ENCODE measurements at places on chromosomes 2 and 18. TPM values are rescaled to one million over a fixed set of nuclear protein-coding genes. Genes with fewer than 3 reads are reported as not detected.
A peak's percentile ranks its signal among the peaks of the same experiment; 100 is the strongest.

DNA sequence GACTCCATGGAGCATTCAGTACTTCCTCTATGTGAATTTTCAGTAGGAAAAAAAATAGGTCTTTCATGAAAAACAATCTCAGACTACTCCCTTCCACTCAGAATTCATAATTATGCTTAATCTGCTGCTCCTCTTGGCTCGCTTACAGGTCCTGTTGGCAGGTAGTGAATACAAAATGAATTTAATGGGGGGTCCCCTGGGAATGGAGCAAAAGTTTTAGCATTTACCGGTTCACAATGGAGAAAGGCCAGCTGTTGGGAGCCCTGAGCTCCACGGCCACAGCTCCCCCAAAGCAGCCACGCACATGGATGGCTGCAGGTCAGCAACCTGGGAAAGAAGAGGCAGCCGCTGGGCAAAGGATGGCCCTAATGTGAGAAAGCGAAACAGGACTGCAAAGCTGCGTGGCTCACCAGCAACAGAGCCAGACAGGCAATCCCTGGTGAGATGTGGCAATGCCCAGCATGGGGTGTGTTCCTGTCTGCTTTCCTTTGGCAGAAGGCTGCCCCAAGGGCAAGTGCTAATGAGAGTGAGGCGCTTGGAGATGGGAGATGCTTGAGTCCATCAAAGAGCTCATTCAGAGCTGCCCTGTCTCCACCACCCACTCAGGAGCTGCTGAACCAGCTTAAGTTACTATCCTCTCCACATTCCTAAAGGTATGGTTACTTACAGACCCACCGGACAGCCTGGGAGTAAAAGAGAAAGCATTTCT, 447.4 kb downstream of the EPHA4 start:
- no peak overlapping the region for H3K27ac ChIP-seq
- no peak overlapping the region for H3K4me3 ChIP-seq
- H3K27me3 ChIP-seq = no peaks in the 10 kb centered on the region
- H3K4me1 ChIP-seq = peaks cover 6% of the 10 kb centered on the region
- no peaks in the 10 kb centered on the region for H3K36me3 ChIP-seq

- peaks cover 26% of the 10 kb centered on the region for H3K4me1 ChIP-seq
- no peak overlapping the region for H3K4me3 ChIP-seq
- no peak overlapping the region for H3K27ac ChIP-seq
Measured at GRCh38 chr18:44954257-44954656, 273.6 kb downstream of the SETBP1 start.

GRCh38 chr2:33498291-33498956, 22.0 kb downstream of the RASGRP3 start:
- H3K4me1 ChIP-seq = peaks cover 42% of the 10 kb centered on the region
- DNase-seq = no peak
- H3K27me3 ChIP-seq = no peaks in the 10 kb centered on the region
- H3K4me3 ChIP-seq = no peak overlapping the region

Gene ZNF385B
- 0.25 TPM for total RNA-seq

DNA sequence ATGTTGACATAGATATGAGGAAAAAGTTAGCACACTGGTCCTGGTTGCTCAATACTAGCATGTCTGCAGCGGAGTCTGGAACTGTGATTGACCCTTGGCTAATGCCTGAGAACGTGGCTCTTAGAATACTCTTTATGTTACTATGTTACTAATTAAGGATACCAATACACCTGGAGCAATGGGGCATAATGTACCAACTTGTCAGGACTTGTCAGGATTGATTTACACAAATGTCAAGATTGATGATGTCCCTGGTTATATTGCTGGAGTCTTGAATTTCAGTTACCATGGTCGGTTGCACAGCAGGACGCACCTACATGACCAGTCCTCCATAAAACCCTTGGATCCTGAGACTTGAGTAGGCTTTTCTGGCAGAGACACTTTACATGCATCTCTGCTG, 810.9 kb downstream of the CPS1 start:
- DNase-seq = no peak
- H3K4me3 ChIP-seq = no peak overlapping the region
- no peaks in the 10 kb centered on the region for H3K4me1 ChIP-seq
- H3K36me3 ChIP-seq = peaks cover 1% of the 10 kb centered on the region
- H3K27me3 ChIP-seq = peaks cover 3% of the 10 kb centered on the region

Gene NT5C1B
- not detected for total RNA-seq

DNA sequence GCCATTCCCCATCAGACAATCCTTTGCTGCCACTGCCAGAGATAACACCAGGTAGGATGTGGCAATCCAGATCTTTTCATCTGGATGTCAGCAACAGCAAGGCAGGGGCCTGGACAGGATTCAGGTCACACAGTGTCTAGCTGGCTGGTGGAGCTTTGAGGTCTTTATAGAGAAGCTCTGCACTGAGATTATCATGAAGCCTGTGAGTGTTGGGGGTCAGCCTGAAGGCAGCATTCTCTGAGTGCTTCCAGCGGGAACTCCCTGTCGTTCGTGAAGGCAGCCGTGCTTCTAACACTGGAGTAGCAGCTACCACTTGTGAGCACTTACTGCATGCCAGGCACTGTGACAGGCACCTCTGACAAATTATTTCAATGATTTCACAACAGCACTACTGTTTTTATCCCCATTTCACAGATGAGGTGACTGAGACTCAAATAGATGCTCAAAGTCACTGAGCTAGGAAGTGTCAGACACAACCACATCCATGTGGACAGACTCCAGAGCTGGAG, 85.7 kb downstream of the SEMA4F start:
- no peaks in the 10 kb centered on the region for H3K27me3 ChIP-seq
- DNase-seq = no peak
- peaks cover 10% of the 10 kb centered on the region for H3K36me3 ChIP-seq

GRCh38 chr2:1972422-1972821, 228.1 kb upstream of the PXDN start:
- no peaks in the 10 kb centered on the region for H3K36me3 ChIP-seq
- no peak overlapping the region for H3K4me3 ChIP-seq
- H3K27me3 ChIP-seq = no peaks in the 10 kb centered on the region
- H3K4me1 ChIP-seq = peaks cover 53% of the 10 kb centered on the region
- H3K27ac ChIP-seq = peak overlapping the region; percentile 91

DNA sequence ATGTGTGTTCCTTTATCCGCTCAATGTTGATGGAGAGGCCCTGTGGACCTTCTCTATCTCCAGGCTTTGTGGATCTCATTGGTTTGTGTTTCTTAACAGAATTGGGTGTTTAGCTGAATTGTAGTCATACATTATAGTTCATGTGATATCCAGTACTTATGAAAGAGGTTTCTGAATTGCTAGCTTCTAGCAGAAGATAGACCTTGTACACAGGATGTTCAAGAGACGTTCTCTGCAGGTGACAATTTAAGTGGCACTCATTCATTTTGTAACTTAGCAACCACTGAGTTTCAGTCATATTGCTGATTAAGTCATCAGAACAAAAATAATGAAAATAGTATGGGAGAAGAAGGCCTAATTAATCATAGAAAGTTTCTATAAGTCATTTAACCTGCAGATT, 279.2 kb downstream of the ALPK2 start:
- H3K27ac ChIP-seq = no peak overlapping the region
- DNase-seq = no peak
- H3K36me3 ChIP-seq = peaks cover 5% of the 10 kb centered on the region

Gene KLHL41
- 1.4 TPM for total RNA-seq

GRCh38 chr18:76364282-76365259, 130.5 kb downstream of the ZNF516 start:
- no peak for DNase-seq
- H3K4me1 ChIP-seq = peaks cover 12% of the 10 kb centered on the region
- H3K4me3 ChIP-seq = no peak overlapping the region
- H3K27me3 ChIP-seq = no peaks in the 10 kb centered on the region
- H3K36me3 ChIP-seq = peaks cover 13% of the 10 kb centered on the region

Gene HOXD13
- total RNA-seq = not detected

Gene TCF23
- total RNA-seq = not detected

GRCh38 chr2:71045151-71045550, 23.3 kb upstream of the NAGK start:
- no peak overlapping the region for H3K27ac ChIP-seq
- no peaks in the 10 kb centered on the region for H3K36me3 ChIP-seq
- peaks cover 7% of the 10 kb centered on the region for H3K4me1 ChIP-seq

- H3K4me1 ChIP-seq = peaks cover 58% of the 10 kb centered on the region
- H3K27ac ChIP-seq = no peak overlapping the region
- no peaks in the 10 kb centered on the region for H3K36me3 ChIP-seq
- H3K27me3 ChIP-seq = no peaks in the 10 kb centered on the region
- no peak overlapping the region for H3K4me3 ChIP-seq
- DNase-seq = no peak
Measured at GRCh38 chr2:238865015-238865719, 17.3 kb downstream of the TWIST2 start.

Gene NR4A2
- 1.2 TPM for total RNA-seq

DNA sequence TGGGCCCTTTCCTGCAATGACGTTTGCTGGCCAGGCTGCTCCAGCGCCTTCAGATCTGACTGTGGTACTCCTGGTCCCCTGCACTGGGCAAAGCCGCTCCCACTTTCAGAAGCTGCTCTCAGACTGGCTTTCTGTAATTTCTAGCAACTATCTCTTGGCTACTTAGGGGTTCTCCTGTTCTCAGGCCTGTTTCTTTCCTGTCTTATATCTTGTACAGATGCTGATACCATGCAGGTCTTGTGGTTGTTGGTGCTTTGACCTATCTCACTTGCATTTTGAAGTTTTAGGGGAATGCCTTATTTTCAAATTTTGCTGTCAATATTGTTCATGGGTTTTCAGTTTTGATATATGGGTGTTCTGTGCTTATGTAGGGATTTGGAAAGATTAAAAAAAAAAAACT, 145.8 kb downstream of the CLIP4 start:
- peaks cover 2% of the 10 kb centered on the region for H3K27me3 ChIP-seq
- H3K36me3 ChIP-seq = no peaks in the 10 kb centered on the region
- DNase-seq = no peak
- H3K4me3 ChIP-seq = no peak overlapping the region
- no peak overlapping the region for H3K27ac ChIP-seq

Gene LIMS3
- 6.2 TPM for total RNA-seq

Gene GALR1
- total RNA-seq = not detected

Gene ALK
- total RNA-seq = not detected

DNA sequence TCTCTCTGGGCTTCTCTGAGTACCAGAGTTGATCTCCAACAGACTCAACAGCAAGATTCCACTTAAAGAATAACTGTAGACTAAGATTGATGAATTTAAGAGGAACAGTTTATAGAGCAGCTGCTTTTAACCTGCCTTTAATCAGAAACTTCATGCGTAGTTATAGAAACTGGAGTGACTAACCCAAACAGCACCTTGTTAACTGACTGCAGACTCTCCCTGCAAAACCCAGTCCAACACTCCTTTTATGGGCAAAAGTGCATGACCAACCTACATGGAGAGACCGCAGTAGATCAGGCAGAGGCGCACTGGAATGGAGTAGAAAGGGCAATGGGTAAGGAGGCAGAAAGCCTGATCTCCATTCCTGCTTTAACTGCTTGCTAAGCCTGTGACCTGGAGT, 110.6 kb downstream of the NRP2 start:
- no peak overlapping the region for H3K27ac ChIP-seq
- no peak overlapping the region for H3K4me3 ChIP-seq
- no peak for DNase-seq
- no peaks in the 10 kb centered on the region for H3K27me3 ChIP-seq
- no peaks in the 10 kb centered on the region for H3K4me1 ChIP-seq

Gene PIGN
- 27.3 TPM for total RNA-seq

GRCh38 chr2:150742094-150742493, 254.6 kb upstream of the RND3 start:
- H3K36me3 ChIP-seq = no peaks in the 10 kb centered on the region
- no peak overlapping the region for H3K4me3 ChIP-seq
- no peaks in the 10 kb centered on the region for H3K27me3 ChIP-seq
- no peak for DNase-seq
- no peaks in the 10 kb centered on the region for H3K4me1 ChIP-seq

Measured in chondrocyte (in vitro differentiated cells).